ENCODE measurements at places on chromosomes 1 and 21.
A peak's percentile ranks its signal among the peaks of the same experiment; 100 is the strongest.

- no peak for DNase-seq
Observed at GRCh38 chr1:13628711-13629110, 45.1 kb downstream of the PDPN start.

- no peak for DNase-seq
Observed at GRCh38 chr1:7300893-7301663, 470.0 kb upstream of the VAMP3 start.

GRCh38 chr1:1204998-1205768 is 1.2 kb downstream of the TNFRSF18 start:
- DNase-seq: no peak

- peak; percentile 33 for DNase-seq
Observed at GRCh38 chr1:39494671-39495410, 3.4 kb downstream of the BMP8A start.

GRCh38 chr1:147541672-147542568 is 619 bp downstream of the BCL9 start:
- DNase-seq: peak; percentile 49

DNA sequence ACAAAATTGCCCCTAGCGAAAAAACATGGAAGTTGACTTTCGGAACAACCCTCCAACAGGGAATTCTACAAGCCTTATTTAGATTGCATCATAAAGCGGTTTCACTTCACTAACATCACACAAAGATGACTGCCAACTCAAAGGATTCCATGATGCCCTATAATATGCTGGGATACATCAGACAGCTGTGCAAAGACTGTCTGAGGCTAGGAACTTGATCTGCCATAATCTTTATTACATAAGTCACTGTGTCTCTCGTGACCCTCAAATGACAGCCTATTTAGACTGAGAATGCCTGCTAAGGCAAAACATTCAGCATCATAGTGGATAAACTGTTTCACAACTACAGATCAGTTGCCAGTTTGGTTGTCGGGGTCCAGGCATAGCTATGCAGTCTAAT is 23.8 kb downstream of the FH start:
- DNase-seq: no peak

DNA sequence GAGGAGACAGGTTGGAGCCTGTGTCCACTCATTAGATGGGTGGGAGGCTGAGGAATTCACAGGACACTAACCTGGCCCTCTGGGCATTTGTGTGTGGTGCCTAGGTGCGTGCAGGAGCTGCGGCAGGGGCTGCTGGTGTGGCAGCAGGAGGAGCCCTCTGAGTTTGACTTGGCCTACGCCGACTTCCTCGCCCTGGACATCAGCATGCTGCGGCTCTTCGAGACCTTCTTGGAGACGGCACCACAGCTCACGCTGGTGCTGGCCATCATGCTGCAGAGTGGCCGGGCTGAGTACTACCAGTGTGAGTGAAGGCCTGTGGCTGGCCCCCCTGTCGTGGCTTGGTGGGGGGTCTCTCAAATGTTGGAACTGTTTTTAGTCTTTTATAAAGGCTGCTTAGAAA is 3.6 kb downstream of the XKR8 start:
- no peak for DNase-seq

DNA sequence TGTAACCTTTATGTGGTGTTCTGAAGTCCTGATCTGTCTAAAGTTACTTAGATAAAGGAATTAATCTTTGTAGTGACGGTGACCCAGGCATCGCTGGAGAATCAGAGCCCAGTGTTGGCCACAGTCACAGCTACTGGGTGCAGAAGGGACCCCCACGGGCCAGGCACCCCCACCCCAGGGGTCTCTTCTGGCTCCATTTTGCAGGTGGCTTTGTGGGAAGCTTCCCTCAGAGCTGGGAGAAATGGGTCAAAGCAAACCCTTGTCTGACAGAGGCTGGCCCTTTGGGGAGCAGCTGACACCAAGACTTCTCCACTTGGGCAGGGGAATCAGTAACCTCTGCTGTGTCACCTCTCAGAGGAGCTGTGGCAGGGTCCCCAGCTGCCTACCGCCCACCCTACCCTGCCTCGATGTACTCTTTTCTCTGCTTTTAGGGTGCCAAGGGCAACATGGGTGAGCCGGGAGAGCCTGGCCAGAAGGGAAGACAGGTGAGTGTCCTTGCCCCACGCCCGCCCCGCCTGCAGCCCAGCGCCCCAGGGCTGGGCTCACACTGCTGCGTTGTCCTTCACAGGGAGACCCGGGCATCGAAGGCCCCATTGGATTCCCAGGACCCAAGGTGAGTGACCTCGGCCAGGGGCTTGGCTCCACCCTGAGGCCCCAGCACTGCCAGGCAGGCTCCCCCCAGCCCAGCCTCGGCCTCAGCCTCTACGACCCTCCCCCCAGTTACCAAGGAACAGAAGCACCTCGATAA is 17.7 kb downstream of the COL6A2 start:
- DNase-seq: no peak

DNA sequence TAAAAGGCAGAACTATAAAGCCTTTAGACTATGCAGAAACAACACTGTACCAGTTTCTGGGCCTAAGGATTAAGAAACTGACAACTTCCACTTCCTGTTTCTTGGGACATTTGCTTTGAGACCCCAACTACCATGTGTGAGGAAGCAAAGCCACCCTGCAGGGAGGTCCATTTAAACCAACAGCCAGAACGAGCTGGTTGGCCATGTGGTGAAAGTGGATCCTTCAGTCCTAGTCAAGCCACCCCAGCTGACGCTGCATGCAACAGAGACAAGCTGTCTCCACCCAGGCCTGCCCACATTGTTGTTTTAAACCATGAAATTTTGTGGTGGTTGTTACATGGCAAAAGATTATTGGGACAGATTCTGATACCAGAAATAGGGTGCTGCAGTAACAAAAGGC is 31.8 kb upstream of the SLFNL1 start:
- no peak for DNase-seq

GRCh38 chr1:66207484-66207883 is 326.5 kb upstream of the SGIP1 start:
- DNase-seq: no peak

- DNase-seq: no peak
Observed at GRCh38 chr1:15282810-15283474, 35.9 kb downstream of the FHAD1 start.

GRCh38 chr1:28510970-28511440 is 5.2 kb downstream of the RCC1 start:
- DNase-seq: no peak

- no peak for DNase-seq
Observed at GRCh38 chr1:1385931-1386330, 10.9 kb upstream of the AURKAIP1 start.

GRCh38 chr1:182601913-182602312 is 2.3 kb downstream of the RGS16 start:
- no peak for DNase-seq

DNA sequence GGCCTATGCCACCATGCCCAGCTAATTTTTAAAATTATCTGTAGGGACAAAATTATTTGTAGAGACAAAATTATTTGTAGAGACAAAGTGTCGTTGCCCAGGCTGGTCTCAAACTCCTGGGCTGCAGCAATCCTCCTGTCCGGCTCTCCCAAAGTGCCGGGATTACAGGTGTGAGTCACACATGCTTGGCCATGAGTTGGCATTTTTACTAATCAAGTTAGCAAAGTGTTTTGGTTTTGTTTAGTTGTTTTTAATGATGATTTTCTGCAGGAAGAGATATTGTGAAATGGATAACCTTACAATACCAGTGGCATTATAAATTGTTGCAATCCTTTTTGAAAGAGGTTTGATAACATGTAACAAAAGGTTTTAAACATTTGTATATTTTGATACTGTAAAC is 65.3 kb upstream of the MAGI3 start:
- no peak for DNase-seq

- no peak for DNase-seq
Observed at GRCh38 chr1:155976913-155977689, 1.2 kb downstream of the ARHGEF2 start.

DNA sequence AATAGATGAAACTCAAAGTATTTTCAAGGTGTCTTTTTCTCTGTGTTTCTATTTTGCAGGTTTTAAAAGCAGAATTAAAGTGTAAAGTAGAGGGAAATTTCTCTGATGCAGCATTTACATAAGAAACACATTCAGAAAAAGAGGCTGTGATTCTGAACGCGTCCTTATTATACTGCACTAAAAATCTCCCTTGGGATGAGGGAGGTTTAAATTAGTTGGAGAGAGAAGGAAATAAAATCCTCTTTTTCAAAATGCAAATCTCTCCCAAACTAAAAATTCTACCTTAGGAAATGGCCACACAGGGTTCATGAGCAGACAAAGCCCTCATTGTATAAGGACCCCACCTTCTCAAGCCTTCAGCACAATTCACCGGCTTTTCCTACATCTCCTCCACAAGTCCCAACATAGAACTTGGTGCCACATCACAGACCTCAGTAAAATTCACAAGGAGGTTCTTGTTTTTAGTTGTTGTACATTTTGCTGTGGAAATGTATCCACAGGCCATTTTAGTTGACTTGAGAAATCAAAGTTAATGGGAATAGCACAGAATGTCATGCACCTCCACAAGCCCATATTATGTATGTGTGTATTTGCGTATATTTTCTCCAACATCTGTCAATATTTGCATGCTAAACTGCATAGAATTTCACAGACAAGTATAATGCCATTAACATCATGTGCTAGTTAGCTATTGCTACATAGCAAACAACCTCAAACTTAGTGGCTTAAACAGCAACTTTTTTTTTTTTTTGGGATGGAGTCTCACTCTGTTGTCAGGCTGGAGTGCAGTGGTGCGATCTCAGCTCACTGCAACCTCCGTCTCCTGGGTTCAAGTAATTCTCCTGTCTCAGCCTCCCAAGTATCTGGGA is 59.8 kb downstream of the MAB21L3 start:
- no peak for DNase-seq

- no peak for DNase-seq
Observed at GRCh38 chr1:222750651-222751050, 13.6 kb downstream of the FAM177B start.

DNA sequence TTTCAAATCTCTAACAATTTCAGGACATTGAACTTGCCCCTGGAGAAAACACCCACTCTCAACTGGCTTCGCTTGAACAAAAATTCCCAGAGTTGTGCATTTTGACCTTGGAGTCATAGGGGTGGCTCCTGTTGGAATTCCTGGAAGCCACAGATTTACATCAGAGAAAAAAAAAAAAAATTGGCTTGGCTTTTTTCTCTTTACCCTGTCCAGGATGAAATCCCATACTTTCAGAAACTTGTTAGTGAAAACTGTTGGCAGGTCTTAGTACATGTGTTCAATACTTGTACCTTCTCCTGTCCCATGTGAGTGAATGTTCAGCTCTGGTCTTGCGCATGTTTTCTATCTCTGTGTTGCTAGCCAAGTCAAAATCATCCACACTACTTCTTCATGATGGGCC is 228.8 kb downstream of the TGFB2 start:
- no peak for DNase-seq

GRCh38 chr21:44615911-44616590 is 4.2 kb downstream of the KRTAP10-8 start:
- peak; percentile 50 for DNase-seq

GRCh38 chr1:234221601-234222000 is 151.7 kb upstream of the COA6 start:
- no peak for DNase-seq

DNA sequence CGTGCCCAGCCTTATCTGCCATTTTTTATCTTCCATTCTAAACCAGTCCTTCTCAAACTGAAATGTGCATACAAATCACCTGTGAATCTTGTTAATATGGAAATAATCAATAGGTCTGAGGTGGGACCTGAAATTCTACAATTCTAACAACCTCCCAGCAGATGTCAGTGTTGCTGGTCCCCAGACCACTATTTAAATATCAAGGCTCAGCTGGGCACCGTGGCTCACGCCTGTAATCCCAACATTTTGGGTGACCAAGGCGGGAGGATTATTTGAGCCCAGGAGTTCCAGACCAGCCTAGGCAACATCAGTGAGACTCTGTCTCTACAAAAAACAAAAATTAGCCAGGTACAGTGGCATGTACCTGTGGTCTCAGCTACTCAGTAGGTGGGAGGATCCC is 4.1 kb downstream of the UQCRHL start:
- DNase-seq: no peak

GRCh38 chr1:205275916-205276688 is 45.4 kb downstream of the NUAK2 start:
- DNase-seq: no peak

DNA sequence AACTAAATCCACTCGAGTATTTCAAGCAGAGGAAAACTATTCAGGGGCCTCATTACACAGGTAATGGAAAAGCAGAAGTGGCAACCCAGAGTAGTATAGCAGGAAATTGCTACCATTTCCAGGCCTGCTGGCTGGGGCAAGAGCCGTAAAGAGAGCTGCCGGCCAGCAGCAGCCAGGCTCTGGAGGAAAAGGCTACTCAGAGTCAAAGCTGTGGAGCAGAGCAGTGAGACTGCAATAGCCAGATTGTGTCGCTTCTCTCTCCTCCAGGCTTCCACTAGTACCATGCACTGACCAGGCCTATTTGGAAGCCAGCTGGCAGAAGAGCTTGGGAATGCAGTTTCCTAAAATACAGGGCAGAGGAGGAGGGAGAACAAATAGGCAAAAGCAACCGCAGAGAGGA is 155.5 kb downstream of the OMA1 start:
- no peak for DNase-seq

DNA sequence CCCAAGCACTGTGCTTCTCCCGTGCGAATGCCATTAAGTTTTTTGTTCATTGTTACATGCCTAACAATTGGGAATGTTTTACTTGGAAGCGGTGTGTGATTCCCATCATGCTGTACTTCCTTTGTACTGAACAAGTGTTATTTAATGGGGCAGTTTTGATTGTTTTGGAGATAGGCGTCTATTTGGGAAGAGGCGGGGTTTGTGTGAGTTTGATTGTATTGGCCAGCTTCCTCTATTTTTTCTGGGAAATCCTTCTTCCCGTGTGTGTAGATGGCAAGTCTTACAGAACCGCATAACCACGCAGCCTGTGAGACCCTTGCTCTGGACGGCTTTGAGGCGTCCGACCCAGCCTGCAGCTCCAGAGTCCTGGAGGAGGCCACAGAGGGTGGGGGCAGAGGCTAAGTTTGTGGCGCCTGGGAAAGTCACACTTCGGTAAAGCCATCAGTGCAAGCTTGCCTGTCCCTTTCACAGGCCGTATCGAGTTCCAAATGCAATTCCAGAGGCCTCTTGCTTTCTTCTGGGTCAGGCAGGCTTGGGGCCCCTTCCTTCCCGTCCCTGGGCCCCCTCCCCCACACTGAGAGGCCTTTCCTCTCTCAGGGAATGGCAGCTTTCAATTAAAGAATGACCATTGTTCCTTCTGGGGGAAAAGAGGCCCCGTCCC is 210.3 kb downstream of the TOMM20 start:
- DNase-seq: no peak

DNA sequence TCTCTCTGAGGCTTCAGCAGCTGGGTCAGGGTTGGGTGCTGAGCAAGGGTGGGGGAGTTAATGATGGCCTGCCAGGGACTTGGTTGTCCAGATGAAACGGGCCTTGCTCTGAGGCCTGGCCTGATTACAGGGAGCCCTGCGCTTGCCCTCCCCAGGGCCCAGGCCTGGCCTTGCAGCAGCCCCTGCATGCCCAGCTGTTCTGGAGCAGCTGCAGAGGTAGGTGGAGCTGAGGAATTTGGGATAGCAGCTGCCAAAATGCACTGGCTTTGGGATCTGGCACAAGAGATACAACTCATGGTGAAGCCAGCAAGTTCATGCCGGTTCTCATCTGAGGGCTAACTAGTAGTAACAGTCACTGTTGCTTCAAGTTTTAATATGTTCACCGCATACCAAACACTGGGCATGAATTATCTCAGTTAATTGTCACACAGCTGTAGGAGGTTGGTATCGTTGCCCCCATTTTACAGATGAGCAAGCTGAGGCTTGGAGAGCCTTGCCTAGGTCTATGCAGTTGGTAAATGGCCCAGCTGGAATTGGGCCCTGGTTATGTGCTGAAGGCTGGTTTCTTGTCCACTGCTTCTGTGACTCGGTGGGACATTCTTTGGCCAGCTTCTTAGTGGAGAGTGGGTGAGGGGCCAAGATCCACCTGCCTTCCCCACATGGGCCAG is 7.3 kb upstream of the SERINC2 start:
- DNase-seq: no peak

All from posterior cingulate gyrus (tissue), 11 donors.